Jurkat, Clone E6-1 (cell line): ENCODE measurements at places on chromosomes 12 and 14.
A peak's percentile ranks its signal among the peaks of the same experiment; 100 is the strongest.

GRCh38 chr14:21084998-21085853 is 13.2 kb downstream of the ZNF219 start:
- DNase-seq, result no peak

- no peak for DNase-seq
Observed at GRCh38 chr14:30142216-30142615, 214.6 kb upstream of the PRKD1 start.

DNA sequence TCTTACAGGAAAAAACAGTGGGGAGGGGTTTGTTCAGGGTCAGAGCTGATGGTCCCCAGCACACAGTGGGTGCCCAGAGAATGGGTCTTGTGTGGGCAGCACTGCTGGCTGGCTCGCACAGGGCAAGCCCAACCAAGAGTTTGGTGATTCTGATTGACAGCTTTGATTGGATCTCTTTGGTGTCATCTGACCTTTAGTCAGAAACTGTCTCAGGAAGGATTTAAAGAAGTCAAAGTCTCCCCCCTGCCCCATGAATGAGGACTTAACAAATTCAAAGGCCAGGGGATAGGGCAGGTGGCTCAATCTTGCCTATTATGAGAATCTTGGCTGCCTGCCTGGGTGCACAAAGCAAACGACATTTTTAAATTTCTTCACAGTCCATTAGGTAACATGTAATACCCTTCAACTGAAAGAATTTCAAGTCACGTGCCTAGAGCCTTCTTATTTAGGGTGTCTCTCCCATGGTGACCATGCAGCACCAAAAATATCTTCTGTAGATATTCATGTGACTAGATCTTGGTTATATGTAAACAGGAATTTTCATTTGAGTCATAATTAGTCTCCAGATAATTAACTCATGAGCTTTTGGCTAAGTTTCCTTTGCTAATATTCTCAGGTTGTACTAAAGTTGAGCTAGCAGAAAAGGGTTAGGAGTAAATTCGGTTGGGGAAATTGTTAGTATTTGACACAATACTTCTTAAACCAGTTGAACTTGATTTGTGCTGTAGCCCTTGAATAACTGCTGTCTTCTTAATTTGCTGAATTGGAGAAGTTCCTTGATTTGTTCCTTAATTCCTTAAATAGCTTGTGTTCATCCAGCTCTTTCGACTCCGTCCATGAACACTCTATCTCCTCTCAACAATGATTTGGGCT is 54.5 kb upstream of the HECTD1 start:
- DNase-seq, result no peak

DNA sequence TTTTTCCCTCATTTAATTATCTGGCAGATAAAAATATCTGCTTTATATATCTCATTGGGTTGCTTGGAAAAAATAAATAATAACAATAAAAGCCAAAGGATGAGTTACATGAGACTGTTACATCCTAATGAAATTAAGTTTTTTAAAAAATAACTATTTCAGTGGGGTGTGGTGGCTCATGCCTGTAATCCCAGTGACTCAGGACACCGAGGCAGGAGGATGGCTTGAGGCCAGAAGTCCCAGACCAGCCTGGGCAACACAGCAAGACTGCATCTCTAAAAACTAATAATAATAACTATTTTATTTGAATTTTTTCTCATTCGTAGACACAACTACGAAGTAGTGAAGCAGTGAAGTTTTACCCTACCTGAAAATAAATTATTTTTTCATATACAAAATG is 103.3 kb downstream of the BCAT1 start:
- DNase-seq, result no peak

GRCh38 chr12:21906919-21907493 is 34.2 kb downstream of the ABCC9 start:
- DNase-seq, result no peak

DNA sequence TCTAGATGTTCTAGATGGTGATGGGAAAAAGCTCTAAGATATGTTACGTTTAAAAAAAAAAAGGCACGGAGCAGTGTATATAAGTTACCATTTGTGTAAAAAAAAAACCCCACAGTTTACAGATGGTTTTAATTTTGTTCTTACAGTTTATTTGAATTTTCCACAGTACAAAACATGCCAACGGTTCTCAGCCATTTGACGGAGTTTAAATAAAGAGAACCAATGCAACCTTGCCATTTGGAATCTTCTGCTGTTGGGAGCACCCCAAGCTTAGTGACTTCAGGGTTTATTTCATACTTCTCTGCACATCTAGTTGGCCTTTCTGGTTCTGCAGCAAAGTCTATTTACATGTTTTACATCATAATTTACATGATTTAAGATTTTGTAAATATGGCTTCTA is 7.7 kb upstream of the HPD start:
- DNase-seq, result no peak

- no peak for DNase-seq
Observed at GRCh38 chr12:64526859-64527258, 74.9 kb downstream of the TBK1 start.

GRCh38 chr12:132310181-132311040 is 19.0 kb downstream of the GALNT9 start:
- DNase-seq, result no peak

DNA sequence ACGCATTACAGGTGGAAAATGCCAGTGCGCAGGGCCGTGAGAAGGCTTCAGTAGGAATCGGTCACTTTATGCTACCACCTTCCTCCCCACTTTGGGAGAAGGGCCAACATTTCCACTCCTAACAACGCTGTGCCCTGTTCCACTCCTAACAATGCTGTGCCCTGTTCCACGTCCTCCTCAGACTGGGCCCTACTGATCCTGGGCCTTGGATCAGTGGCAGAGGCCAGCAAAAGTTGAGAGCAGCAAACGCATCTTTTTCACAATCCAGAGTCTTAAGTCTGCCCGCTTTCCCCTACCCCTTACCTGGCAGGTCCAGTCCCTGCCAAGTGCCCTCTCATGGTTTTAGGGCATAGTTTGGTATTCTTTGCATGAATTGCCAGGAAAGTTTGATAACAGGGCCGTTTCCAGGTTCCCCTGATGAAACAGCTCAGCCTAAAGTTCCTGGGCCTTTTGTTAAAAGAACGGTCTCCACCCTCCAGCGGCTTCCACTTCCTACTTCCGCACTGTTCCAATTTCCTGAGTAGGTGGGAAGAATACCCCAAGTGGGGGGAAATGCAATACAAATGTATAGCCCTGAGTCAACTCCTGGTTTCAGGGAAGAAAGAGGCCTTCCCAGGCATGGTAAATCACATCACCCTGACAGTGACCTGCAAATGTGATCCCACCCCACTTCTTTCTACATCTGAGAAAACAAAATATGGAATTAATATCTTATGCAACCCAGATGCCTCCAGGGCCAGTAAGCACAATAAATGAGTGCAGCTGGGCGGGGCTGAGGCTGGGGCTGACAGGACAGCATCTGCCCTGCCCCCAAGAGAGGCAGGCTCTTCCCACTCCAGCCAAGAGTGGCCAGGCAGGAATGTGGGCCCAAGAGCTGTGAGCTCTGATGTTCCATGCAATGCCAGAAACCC is 15.0 kb downstream of the KCTD10 start:
- no peak for DNase-seq

DNA sequence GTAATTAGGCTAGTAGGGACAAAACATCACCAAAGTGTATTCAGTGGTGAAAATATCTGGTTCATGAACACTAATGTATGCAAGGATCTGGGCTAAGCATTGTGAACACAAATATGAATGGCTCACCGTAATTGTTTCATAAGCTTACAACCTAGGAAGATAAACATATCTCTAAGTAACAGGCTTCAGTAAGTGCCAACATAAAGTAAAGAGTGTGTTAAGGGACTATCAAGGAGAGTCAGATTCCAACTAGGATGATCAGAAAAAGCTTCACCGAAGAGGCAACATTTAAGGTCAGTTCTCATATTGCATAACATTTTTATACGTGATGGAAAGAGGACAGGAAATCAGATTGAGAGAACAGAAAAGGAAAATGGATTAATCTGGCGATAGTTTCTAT is 29.4 kb downstream of the ABCC9 start:
- DNase-seq, result no peak

GRCh38 chr12:9646794-9647781 is 22.4 kb upstream of the CLEC2D start:
- DNase-seq, result peak; percentile 55
